GM12892 (cell line): ENCODE measurements at places on chromosomes 4 and X.

GRCh38 chrX:111695297-111695880 is 14.4 kb downstream of the ALG13 start:
- DNase-seq, result no peak

DNA sequence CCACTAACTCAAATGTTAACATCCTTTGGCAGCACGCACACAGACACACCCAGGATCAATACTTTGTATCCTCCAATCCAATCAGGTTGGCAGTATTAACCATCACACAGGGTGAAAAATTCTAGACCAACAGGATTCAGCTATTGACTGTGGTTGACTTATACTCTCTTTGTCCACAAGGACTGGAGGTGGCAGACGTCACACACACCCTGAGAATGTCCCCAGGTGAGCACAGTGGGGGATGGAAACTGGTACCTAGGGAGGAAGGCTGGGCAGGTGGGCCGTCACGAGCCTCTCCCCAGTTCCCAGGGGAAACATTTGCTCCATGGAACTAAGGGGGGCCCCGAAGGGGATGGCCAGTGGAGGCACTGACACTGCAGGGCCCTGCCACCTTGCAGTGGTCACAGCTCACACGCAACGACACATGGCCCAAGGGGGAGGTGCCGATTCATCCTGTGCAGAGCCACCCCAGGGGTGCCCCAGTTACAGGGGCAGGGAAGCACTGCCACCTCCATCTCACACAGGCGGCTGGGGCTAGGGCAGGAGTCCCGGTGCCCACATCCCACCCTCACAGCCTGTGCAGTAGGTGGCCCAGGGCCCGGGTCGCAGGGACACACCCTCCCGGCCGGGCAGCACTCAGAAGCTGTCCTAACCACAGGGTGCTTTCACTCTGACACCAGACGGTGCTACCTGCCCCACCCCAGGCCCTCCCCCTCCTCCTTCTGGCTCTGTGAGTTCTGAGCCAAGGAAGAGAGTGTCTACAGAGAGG is 17.4 kb downstream of the ZFYVE28 start:
- no peak for DNase-seq

GRCh38 chrX:51608126-51608525 is 10.6 kb downstream of the CENPVL3 start:
- DNase-seq, result no peak

GRCh38 chrX:17680732-17681413 is 56.4 kb upstream of the SCML1 start:
- no peak for DNase-seq

DNA sequence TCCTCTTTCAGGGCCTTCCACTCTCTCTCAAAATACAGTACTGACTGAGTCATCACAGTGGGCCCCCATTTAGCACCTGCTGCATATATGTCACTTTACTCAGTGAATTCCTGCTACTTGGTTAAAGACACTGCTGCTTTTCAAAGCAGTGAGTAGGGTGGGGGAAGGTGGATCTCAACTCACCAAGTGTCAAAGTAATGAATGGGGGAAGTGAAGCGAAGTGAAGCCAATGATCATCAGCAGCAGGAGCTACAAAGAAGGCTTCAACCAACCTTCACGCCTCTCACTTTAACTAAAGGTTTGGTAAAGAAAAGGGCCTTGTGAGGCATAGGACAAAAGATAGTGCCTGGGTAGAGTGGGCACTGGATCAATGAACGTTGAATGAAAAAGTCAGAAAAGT is 424.1 kb downstream of the SMARCA1 start:
- no peak for DNase-seq

DNA sequence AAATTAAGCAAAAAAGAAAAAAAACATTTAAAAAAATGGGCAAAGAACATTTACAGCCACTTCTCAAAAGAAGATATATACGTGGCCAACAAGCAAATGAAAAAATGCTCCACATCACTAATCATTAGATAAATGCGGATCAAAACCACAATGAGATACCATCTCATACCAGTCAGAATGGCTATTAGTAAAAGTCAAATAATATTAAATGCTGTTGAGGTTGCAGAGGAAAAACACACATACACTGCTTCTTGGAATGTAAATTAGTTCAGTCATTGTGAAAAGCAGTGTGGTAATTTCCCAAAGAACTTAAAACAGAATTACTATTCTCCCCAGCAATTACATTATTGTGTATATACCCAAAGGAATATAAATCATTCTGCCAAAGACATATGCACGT is 1189.0 kb downstream of the PCDH18 start:
- no peak for DNase-seq

DNA sequence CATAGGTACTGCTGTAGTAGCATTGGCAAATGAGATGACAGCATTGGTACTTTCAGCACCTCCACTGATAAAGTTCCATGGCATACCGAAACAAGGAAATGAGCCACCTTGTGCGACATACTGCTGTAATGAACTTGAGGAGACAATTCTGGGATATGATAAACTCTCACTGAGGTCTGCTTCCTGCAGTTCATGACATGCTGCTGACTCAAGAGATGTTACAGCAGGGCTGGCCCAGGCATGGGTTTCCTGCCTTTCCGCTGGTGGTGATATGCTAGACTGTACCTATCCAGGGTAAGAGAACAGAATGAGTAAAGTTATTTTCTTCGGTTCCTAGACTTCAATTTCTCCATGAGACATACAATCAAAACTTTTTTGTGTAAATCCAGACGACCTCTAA is 17.1 kb downstream of the BEND2 start:
- DNase-seq, result no peak

DNA sequence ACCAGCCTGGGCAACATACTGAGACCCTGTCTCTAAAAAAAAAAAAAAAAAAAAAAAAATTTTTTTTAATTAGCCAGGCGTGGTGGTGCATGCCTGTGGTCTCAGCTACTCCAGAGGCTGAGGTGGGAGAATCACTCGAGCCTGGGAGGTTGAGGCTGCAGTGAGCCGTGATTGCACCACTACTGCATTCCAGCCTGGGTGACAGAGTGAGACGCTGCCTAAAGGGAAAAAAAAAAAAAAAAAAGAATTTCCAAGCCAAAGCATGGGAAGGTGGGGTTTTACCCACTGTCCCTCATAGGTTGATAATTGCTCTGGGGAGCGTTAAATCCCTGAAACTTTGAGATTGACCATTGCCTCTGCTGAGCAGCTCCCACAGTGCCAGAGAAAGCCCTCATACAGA is 427.5 kb downstream of the BCOR start:
- no peak for DNase-seq

DNA sequence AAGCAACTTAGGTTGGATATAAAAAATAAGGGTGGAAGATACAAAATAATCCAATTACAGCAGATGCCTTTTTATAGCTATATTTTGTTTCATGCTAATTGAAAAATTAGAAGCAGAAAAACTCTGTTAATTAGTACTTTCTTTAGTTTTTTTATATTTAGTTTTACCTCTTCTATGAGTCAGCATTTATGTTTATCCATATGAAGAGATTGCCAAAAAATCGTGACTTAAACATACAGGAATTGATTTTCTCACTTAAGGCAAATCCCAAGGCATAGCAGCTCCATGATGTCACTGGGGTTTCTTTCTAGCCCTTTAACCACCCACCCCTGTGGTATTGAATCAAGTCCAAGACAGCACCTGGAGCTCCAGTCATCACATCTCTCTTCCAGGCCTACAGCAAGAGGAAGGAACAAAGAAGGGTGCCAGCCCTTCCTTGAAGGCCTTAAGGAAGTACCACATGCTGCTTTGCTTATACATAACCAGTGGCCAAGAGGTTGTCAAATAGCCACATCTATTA is 365.8 kb upstream of the TENM3 start:
- no peak for DNase-seq

- DNase-seq, result no peak
Measured at GRCh38 chrX:130144509-130144908, 21.1 kb downstream of the AIFM1 start.

DNA sequence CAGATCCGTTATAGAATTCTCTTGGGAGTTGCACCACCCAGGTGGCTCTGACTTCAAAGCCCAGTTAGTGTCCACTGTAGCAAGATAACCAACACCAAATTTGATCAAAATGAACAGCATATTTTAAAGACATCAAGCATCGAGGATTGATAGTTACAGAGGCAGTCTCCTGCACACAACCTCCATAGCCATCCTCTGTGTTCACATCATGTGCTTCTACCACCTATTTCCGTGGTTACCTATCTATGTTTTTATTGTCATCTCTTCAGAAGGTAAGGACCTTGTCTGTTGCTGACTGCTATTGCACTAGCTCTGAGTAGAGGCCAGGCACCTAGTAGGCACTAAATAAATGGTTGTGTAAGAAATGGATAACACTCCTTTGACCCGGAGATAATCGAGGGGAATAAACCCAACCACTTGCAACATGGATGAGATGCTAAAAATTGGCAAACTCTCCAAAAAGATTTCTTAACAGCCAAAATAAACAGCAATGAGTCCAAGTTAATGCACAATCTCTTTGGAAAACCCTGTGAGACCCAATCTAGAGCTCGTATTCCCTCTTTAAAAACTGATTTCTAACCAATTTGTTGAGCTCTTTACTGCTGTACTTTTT is 14.7 kb upstream of the C1QTNF7 start:
- no peak for DNase-seq

DNA sequence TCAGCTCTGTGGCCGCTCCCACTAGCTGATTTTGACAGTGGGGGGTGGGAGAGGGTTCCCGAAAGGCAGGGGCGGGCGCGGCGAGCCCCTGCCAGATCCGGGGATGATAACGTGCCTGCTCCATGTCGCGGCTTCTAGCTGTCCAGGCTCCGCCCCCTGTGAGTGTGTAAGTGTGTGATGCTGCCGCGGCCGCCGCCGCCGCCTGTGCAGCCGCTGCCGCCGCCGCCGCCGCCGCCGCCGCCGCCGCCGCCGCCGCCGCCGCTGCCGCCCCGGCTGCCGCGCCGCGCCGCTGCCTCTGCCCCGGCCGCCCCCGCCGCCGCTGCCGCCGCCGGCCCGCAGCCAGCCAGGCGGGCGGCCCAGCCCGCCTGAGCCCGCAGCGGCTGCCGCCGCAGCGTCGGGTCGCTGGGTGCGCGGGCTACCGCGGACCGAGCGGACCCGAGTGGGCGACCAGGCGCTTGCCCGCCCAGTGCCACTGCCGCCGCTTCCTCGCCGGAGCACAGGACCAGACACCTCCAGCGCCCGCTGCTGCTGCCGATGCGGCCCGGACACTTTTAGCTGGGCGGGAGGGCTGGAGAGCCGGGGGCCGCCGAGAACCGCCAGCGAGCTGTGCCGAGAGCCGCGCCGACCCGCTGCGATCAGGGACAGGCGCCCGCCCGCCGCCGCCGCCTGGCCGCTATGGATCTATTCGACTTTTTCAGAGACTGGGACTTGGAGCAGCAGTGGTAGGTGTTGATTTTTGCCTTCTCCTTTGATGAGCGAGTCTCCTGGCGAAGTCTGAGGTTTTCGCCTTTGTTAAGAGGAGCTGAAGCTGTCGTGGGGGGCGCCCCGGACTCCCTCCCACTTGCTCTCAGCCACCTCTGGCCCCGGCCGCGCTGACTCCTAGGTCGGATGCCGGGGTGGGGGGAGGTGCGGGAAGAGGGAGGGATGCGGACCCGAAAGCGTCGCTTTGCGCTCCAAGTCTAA is at the start of gene AFF2:
Gene AFF2, plus strand, starts transcription at position 195 of the 963 bp plus-strand sequence. Its CDS starts 481 bp downstream, at position 676.
- peak; percentile 13 for DNase-seq

GRCh38 chrX:119389871-119390501 is 9.2 kb upstream of the SLC25A43 start:
- no peak for DNase-seq

DNA sequence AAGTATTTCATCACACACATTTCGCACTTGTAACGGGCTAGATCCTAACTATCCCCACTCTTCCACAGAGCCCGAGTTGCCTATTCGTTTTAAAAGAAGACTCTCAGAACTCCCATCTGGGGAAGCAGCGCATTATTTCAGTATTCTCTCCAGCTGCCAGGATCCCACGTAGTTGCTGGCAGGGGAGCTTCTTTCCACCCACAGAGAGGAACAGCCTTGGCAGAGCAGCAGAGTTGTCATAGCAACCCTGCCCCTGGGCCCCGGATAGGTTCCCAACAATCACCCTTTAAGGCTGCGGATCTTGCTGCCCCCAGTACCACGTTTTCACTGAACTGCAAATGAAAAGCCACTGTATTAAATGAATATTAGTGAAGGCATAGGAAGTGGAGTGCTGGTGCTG is 106.7 kb downstream of the GPM6A start:
- DNase-seq, result no peak

GRCh38 chr4:659851-660250 is 14.2 kb downstream of the ATP5ME start:
- no peak for DNase-seq

DNA sequence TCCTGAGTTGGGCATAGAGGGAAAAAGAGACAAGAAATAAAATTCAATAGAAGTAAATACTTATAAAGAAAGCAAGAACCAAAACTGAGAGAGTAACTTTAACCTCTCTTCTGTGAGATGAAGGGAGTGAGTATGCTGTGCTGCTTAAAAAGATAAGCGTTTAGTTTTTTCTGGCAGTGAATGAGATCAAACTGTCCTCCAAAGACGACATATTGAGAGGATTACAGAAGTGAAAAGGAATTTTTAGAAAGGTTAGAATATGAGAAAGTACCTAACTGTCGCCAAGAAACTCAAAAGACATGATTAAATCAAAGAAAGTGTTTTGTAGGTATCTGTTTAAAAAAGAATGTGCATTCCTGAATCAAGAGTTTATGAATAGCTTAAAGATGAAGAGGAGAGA is 16.0 kb downstream of the GAB1 start:
- no peak for DNase-seq

DNA sequence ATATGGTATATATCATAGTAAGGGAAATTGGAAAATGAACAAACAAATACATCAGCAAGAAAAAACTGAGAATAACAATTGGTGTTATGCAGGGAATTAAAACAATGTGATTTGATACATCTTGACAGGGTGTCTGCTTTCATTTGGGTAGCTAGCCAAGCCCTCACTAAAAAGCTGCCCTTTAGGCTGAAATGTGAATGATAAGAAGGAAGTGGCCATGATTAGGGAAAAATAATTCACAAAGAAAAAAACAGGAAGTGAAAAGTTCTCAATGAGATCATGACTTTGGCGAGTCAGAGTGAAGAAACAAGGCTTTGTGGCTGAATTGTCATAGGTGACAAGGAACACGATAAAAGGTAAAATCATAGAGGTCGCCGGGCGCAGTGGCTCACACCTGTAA is 675.8 kb upstream of the SLIT2 start:
- DNase-seq, result no peak
